GM20000 (cell line): ENCODE measurements at places on chromosomes 6 and 20.

GRCh38 chr6:82118150-82118562 lies 129.4 kb downstream of the IBTK start:
- no peak for DNase-seq

DNA sequence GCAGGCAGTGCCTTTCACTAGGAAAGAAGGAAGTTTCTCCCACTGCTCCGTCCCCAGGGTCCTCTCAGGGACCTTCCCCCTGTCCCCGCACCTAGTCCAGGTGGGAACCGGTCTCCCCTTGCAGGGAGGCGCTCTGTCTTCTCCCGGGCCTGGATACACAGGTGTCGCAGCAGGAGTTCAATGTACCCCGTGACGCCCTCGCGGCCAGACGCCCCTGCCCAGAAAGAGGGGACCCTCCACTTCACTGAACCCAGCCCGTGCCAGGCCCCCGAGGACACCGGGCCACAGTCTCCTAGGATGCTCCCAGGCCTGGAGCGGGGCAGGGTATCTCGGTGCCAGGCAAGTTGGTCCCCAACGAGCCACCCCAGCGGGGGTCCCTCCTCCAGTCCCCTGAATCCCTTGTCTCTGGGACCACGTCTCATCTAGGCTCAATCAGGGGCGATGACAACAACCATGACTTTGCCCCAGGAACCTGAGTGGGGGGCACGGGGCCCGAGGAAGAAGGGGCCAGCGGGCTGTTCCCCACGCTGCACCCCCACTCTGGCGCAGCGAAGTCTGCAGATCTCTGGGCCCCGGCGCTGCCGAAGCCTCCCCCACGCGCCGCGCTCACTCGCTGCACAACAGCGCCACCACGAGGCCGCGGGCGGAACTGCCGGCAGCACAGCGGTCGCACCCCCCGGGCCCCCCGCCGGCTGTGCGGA lies 103.0 kb downstream of the EDN3 start:
- peak; percentile 78 for DNase-seq

- peak; percentile 64 for DNase-seq
These were observed 3.7 kb upstream of the NEDD9 start for GRCh38 chr6:11236076-11236750.

GRCh38 chr6:157407646-157408045 lies 26.7 kb downstream of the ZDHHC14 start:
- no peak for DNase-seq

- no peak for DNase-seq
These were observed 62.1 kb upstream of the BHLHE23 start for GRCh38 chr20:63068711-63069367.

GRCh38 chr6:117306227-117306790 lies 41.0 kb downstream of the VGLL2 start:
- no peak for DNase-seq

GRCh38 chr6:135583256-135583761 lies 85.8 kb upstream of the AHI1 start:
- no peak for DNase-seq
